Activated T-helper 17 cell treated with anti-CD3 and anti-CD28 coated beads, Interleukin-2, amount 50 U/mL, for 72 hours (primary cell): ENCODE measurements at places on chromosomes 16 and 17.

DNA sequence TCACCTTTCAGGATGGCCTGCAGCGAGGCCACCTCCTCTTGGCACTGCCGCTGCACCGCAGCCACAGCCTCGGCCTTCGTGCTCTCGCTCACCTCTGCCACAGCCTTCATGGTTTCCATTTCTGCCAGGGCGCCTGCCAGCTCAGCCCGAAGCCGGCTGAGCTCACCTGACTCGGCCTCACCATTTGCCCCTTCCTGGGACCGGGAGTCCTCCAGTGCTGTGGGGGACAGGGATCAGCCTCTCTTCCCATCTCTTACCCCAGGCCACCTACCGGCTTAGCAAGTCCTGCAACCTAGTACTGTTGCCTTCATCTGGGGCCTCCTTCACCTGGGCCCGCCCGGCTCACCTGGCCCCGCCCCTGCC, 658 bp downstream of the RABEP2 start:
- ATAC-seq = no peak

DNA sequence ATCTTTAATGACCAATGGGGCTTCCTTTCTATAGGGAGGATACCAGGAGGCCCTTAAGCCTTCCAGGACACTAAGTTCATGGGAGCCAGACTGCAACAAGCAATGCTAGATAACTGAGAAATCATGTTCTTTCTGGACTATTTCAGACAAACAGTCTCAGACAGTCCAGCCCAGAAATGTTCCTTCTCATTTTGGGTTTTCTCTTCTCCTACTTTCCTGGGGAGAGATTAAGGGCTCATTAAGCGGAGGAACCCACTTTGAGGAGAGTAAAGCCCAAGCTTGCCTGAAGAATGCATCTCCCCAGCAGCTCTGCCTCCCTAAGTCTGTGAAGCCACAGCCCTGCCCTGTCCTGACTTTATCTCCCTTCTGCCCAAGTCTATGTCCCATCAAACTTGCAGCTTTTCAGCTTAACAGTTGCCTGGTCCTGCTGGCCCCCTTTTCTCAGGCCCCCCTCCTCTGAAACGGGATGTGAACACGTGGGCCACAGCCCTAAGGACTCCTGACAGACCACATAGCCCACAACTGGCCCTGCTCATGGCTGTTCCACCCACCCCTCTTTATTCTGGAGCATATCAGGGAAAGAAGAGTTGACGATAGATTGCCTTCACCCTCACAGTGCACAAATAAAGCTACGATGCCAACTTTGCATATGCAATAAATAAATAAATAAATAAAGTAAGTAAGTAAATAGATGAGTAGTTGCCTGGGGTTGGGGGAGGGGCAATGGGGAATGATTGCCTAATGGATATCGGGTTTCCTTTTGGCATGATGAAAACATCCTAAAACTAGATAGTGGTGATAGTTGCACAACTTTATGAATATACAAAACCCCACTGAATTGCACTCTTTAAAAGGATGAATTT, 111.0 kb downstream of the N4BP1 start:
- ATAC-seq = no peak

GRCh38 chr17:80955078-80955477, 36.6 kb upstream of the CHMP6 start:
- ATAC-seq = no peak

DNA sequence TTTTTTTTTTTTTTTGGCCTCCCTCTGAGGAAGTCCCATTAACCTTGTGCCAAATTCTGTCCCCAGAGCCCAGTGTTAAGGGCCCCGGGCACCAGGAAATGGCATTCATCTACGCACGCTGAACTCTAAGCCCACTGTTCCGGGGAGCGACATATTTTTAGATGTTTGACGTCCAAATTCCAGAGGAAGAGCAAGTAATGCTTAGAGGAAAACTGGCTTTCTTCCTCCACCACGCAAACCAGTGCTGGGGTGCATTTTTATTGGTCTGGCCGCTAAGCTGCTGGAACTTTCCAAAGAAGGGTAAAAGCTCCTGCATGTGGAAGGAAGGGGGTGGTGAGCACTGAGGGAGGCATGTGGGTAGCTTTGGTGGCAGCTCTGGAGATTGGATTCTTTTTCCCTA, 8.3 kb downstream of the WFDC1 start:
- no peak for ATAC-seq

- ATAC-seq = no peak
These were observed 70.4 kb downstream of the IL21R start for GRCh38 chr16:27472091-27473020.
